Activated CD8-positive, alpha-beta memory T cell treated with anti-CD3 and anti-CD28 coated beads, Interleukin-2, amount 50 U/mL, for 4 hours (primary cell): ENCODE measurements at places on chromosomes 16 and 17.

DNA sequence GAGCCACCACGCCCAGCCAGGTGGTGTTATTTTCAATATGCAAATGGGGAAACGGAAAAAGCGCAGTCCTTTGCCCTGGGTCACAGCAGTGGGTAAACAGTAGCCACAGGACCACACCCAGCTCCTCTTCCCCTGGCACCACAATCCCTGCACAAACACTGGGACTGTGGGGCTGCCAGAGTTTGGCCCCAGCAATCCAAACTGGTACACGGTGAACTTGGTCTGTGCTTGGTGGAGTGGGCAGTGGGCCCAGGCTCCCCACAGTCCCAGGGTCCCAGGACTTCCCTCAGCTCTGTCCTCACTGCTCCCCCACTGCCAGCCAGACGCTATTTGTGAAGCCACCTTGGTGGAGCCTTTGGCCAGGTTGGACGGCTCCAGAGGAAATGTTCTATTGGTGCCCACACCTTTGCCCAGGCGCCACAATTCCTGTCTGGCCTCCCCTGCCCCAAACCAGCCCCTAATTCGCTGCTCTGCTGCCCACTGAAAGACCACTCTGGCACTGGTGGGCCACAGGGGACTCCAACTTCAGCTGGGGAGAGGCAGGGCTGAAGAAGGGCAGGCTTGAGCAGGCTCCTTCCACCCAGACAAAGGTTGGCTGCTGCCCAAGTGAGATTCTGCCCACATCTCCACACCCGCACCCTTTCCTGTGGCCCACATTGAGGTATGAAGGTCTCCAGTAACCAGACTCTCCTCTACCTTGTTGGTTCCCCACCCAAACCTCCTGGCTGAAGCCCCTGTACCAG is 2.1 kb downstream of the CHAD start:
- DNase-seq: no peak

DNA sequence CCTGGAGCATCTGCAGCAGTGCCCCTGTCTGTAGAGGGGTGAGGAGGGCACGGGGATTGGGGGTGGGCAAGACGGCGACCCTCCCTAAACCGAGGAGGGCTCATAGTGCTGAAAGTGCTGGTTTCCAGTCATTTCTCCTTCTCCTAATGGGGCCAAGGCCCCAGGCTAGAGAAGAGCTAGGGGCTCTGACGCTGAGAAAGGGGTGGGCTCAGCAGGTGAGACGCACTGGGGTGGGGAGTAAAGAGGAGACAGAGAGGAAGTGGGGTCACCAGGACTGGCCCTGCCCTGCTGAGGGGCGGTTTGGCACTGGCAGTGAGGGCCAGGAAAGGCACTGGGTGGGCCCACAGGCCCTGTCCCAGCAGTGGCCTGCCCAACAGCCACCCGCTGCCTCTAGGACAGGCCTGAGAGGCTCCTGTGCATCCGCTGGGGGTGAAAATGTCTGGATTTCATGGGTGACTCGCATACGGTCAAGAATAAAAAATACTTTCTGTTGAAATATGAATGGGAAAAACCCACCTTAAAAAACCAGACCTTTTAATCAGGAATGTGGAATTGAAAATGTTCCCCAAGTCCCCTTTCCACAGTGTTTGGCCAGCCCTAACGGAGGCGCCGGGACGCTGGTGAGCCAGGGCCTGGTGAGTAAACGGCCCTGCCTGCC is 122.4 kb upstream of the SMURF2 start:
- DNase-seq: no peak

GRCh38 chr16:3094289-3095027 is 4.6 kb downstream of the ZSCAN10 start:
- peak; percentile 41 for DNase-seq

DNA sequence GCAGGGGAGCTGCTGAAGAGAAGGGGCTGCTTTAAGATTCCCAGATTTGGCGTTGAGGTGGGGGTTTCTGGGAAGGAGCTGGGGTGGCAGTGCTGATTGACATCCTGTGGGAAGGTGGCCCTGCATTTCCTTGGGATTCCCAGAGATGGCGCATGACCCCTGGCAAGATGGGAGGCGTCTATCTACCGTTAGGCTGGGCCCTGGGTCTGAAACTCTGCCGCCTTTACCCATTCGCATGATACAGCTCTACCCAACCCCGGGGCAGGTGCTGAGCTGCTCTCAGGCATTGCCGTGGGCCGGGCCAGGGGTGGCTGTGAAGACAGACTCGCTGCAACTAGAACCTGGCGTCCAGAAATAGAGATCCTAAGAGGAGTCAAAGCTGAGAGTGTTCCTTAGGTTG is 9.9 kb upstream of the MVD start:
- no peak for DNase-seq

- DNase-seq: no peak
These were observed 51.7 kb downstream of the NXN start for GRCh38 chr17:927611-928461.

- no peak for DNase-seq
These were observed 60.0 kb upstream of the BCAR1 start for GRCh38 chr16:75311383-75311938.

DNA sequence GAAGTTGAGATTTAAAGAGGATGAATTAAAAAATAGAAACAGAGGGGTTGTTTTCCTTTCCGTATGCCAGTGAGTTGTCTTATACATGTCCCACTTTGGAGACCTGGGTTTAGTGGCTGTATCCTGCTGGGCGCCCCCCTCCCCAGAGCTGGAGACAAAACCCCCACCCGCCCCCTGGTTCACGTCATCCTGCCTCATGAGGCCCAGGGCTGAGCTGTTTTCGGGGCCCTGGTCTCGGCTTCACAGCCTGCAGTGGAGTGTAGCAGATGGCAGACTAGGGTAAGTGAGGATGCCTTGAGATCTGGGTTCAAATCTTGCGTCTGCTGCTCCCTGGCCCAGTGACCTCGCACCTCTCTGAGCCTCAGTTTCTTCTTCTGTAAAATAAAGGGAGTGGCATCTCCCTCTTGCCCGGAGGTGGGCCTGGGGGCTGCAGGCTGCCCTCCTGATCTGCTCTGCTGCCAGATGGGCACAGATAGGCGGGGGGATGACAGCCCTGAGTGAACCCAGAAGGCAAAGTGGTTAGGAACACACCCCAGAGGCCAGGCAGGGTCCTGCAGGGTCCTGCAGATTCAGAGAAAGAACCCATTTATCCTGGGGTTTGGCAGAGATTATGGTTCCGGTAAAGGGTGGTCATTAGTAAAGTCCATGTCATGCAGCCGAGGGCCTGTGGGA is 45.1 kb downstream of the SOCS3 start:
- no peak for DNase-seq

- no peak for DNase-seq
These were observed 416.8 kb upstream of the CCL2 start for GRCh38 chr17:33838281-33838680.

GRCh38 chr17:39416141-39416540 is 14.7 kb upstream of the FBXL20 start:
- DNase-seq: no peak

GRCh38 chr16:57937861-57938260 is 33.1 kb downstream of the CNGB1 start:
- no peak for DNase-seq

DNA sequence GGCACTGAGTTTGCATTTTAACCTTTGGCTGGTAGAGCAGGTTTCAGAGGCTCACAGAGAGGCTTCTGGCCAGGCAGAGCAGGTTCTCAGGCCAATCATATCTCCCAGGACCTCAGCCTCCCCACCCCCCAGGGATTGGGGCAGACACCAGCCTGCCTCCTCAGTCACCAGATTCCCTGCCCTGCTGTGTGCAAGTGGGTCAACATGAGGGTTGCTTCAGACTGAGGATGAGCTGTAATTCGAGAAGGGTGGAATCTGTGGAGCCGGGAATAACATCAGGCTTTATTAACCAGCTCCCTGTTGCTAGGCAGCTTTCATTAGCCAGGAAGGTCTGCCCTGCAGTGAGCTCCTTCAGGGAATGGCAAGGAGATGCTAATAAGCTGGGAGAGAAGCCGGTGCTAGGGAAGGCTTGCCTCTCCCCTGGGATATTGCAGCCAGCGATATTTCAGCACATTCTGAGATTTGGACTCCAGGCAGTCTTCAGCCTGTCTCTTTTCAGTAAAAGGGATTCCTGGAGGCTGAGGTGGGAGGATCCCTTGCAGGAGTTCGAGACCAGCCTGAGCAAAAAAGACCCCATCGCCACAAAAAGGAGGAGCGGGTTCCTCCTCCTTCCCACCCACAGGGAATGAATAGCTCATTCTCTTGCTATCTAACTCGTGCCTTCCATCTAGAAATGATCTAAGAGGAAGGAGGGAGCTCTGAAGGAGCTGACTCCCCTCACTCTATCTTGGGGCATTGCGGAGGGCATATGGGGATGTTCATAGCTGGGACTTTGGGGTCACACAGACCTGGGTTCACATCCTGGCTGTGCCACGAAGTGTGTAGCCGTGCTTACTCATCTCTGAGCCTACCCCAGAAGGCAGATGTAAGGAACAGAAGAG is 10.7 kb downstream of the SGSM2 start:
- DNase-seq: no peak

DNA sequence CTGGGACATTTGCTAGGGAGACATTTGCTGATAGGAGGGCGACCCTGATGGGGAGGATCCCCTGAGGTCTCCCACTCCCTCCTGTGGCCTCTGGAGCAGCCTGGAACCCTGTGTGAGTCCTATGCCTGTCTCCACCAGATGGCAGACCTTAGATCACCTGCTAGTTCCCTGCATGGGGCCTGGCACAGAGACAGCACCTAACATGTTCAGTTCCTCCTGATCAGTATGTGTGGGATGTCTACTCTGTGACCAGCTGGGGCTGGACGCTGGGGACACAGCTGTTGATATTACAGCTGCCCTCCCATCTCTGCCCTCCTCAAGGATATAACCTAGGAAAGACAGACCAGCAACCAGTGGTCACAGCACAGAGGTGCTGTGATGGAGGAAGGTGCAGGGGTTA is 1.1 kb upstream of the ADCY7 start:
- DNase-seq: peak; percentile 45

- no peak for DNase-seq
These were observed 154.2 kb downstream of the MYO1D start for GRCh38 chr17:32722733-32723132.

- no peak for DNase-seq
These were observed 25.9 kb upstream of the EFCAB13 start for GRCh38 chr17:47297661-47298400.

- DNase-seq: peak; percentile 48
These were observed 65.2 kb downstream of the CYTH1 start for GRCh38 chr17:78716814-78717393.

- DNase-seq: no peak
These were observed 9.2 kb upstream of the ANKFY1 start for GRCh38 chr17:4272972-4273368.

GRCh38 chr17:35543856-35544255 is 6.4 kb upstream of the SLFN12L start:
- no peak for DNase-seq

GRCh38 chr17:16516594-16517051 is 24.6 kb upstream of the LRRC75A start:
- no peak for DNase-seq

DNA sequence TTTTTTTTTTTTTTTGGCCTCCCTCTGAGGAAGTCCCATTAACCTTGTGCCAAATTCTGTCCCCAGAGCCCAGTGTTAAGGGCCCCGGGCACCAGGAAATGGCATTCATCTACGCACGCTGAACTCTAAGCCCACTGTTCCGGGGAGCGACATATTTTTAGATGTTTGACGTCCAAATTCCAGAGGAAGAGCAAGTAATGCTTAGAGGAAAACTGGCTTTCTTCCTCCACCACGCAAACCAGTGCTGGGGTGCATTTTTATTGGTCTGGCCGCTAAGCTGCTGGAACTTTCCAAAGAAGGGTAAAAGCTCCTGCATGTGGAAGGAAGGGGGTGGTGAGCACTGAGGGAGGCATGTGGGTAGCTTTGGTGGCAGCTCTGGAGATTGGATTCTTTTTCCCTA is 8.3 kb downstream of the WFDC1 start:
- no peak for DNase-seq

DNA sequence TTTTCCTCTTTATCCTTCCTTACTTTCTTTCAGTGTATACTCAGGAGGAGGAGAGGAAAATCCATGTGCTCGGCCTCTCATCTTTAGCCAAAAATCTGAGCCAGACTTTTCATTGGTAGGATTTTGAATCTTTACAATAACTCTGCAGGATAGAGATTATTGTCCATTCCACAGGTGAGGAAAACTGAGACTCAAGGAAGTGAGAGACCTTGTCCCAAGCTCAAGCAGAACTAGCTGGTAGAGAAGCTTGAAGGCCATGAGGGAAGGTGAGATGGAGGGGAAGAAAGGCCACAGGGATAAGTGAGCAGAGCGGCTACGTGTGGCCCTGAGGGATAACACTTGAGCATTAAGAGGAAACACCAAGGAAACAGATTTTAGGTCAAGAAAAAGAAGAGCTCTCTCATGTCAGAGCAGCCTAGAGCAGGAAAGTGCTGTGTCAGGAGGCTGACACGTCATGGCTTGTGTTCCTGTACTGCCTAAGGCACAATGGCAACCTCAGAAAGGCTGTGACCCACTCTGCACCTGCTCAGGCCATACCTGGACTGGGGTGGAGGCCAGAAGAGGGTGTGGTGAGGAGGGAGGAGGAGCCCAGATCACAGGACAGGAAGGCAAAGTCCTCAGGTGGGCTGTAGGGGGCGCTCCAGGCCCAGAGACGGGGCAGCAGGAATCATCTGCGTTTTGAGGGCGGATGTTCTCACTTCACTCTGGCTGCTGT is 11.9 kb downstream of the MT4 start:
- peak; percentile 82 for DNase-seq

- DNase-seq: no peak
These were observed 30.7 kb upstream of the ARHGAP17 start for GRCh38 chr16:25045696-25046381.

DNA sequence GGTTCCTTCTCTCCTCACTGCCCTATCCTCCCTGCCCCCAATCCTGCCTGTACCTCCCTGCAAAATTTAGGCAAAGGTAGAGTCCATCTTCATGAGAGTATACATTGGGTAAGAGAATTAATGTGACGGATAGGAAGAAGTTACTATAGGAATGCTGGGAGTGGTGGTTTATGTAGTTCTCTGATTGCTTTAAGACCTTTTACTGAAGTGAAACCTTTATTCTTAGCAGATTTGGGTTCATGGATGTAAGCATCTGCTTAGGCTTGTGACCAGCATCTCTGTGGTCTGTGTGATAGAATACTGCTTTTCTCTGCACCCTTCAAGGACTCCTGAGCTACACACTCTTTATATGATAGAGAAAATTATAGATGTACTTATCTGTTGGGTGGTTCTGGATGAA is 127.3 kb downstream of the PRKCA start:
- DNase-seq: no peak

GRCh38 chr17:7897773-7898172 is 9.2 kb downstream of the CHD3 start:
- no peak for DNase-seq

DNA sequence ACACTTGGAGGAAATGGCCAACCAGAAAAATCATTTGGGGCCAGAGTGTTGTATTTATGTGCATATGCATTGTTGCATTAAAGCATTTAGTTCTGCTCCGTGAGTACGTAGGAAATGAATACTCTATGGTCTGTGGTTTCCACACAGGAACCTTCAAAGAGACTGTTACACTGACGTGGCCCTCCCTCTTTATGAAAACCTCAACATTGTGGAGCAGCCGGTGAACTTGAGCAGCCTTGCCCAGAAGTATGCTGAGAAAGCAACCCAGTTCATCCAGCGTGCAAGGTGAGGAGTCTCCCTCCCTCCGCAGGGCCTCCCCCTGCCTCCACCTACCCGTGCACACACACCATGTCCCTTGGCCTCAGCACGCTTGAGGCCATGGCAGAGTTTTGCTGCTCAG is 65.2 kb downstream of the ARSG start:
- DNase-seq: peak; percentile 59
